ENCODE measurements at places on chromosomes 11 and 22. TPM values are rescaled to one million over a fixed set of nuclear protein-coding genes. Genes with fewer than 3 reads are reported as not detected.

The VWCE gene
- polyA plus RNA-seq, result 0.70 TPM

The TBCEL gene
- polyA plus RNA-seq, result 6.2 TPM

The NNMT gene
- 56.9 TPM for polyA plus RNA-seq

The BRSK2 gene
- polyA plus RNA-seq, result 2.3 TPM

The CCDC157 gene
- polyA plus RNA-seq, result 0.66 TPM

The PHOX2A gene
- polyA plus RNA-seq, result 0.18 TPM

The KCNK7 gene
- polyA plus RNA-seq, result 0.18 TPM

The RPS13 gene
- 1,538 TPM for polyA plus RNA-seq

The C11orf42 gene
- polyA plus RNA-seq, result not detected

The ACR gene
- polyA plus RNA-seq, result 0.41 TPM

The RAB3IL1 gene
- polyA plus RNA-seq, result 9.7 TPM

The MIOX gene
- polyA plus RNA-seq, result not detected

The WBP2NL gene
- 0.20 TPM for polyA plus RNA-seq

The INS gene
- not detected for polyA plus RNA-seq

The UCP3 gene
- polyA plus RNA-seq, result 2.0 TPM

The CAPRIN1 gene
- 54.5 TPM for polyA plus RNA-seq

The APLNR gene
- polyA plus RNA-seq, result 2.2 TPM

The KRTAP5-9 gene
- polyA plus RNA-seq, result not detected

The TSPAN32 gene
- 11.5 TPM for polyA plus RNA-seq

The SPON1 gene
- polyA plus RNA-seq, result 12.6 TPM

The CHRM1 gene
- 0.07 TPM for polyA plus RNA-seq

The ABTB2 gene
- polyA plus RNA-seq, result 3.7 TPM

The KDM4D gene
- polyA plus RNA-seq, result 0.79 TPM

The WNT7B gene
- polyA plus RNA-seq, result not detected

The DGCR6 gene
- 3.6 TPM for polyA plus RNA-seq

The OR1S2 gene
- polyA plus RNA-seq, result not detected

The TRIM48 gene
- polyA plus RNA-seq, result not detected

The TP53AIP1 gene
- polyA plus RNA-seq, result 0.05 TPM

The IFT27 gene
- polyA plus RNA-seq, result 32.5 TPM

The KCNQ1 gene
- 36.4 TPM for polyA plus RNA-seq
